Germinal center (tissue), 1 donor: ENCODE measurements at places on chromosomes 2 and 18.

DNA sequence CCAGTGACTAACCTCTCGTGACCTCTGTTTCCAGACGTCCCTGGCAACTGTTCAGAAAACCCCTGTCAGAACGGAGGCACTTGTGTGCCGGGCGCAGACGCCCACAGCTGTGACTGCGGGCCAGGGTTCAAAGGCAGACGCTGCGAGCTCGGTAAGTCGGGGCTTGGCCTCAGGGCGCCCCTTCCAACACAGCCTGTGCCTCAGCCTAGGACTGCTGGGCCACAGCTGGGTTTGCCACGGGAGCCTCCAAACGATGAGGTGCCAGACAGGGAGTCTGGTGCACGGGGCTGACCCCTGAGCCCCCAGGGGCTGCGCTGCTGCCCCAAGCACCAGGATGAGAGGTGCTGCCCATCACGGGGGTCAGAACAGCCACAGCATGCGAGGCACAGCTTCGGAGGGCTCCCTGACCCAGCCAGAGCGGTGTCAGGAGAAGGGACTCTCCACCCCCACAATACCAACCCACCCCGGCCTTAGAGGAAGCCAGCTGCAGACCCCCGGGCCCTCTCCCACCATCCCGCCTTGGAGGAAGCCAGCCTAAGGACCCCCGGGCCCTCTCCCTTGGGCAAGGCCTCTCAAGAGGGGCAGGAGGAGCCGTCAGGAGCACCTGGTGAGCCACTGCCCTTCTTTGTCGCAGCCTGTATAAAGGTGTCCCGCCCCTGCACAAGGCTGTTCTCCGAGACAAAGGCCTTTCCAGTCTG, 20.3 kb downstream of the MTERF4 start:
- no peak for DNase-seq

GRCh38 chr18:22871809-22872525, 61.2 kb upstream of the RBBP8 start:
- DNase-seq, result no peak

DNA sequence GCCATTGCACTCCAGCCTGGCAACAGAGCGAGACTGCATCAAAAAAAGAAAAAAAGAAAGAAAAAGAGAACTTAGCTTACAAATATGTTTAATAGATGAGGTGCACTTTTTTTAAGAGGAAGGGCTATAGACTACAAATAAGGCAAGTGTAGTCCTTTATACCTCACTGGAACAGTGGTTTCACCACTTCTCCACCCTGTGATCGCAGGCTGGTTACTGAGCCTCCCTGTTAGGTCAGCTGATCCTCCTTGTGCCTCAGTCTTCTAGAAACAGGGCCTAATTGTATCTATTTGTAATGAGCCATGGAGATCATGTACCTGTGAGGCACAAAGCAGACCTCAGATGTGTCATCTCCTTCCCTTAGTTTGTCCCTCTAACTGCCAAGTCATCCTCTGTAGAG, 4.5 kb downstream of the CXCR2 start:
- no peak for DNase-seq

DNA sequence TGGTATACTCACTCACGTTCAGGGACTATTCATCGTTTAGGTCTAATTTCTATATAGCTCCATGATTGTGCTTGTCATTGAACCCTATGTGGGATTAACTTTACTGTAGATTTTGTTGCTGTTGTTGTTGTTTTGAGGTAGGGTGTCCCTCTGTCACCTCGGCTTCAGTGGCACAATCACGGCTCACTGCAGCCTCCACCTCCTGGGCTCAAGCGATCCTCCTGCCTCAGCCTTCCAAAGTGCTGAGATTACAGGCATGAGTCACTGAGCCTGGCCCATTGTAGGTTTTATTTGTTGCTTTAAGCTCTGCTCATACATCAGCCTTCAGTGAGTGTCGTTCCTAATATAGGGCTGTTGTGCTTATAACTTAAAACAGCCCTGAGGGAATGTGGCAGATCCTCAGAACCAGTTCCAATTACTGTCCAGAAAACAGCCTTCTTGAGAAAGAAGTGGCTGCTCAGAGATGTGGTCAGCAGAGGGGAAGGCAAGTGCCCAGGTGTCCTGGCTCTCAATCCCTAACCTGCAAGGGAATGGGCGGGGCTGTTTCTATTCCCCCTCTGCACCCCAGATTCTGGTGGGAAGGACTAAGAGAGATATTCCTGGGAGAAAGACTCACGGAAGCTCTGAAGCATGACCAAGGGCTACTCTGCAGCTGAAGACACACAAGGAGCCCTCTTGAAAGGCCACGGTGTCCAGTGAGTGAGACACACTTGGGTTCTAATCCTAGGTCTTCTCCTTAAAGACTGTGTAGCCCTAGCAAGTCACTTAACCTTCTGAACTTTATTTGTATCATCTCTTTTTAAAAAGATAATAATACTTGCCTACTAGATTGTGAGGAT, 79.6 kb upstream of the LCLAT1 start:
- DNase-seq, result no peak

GRCh38 chr18:57205641-57206040, 58.8 kb downstream of the BOD1L2 start:
- no peak for DNase-seq

DNA sequence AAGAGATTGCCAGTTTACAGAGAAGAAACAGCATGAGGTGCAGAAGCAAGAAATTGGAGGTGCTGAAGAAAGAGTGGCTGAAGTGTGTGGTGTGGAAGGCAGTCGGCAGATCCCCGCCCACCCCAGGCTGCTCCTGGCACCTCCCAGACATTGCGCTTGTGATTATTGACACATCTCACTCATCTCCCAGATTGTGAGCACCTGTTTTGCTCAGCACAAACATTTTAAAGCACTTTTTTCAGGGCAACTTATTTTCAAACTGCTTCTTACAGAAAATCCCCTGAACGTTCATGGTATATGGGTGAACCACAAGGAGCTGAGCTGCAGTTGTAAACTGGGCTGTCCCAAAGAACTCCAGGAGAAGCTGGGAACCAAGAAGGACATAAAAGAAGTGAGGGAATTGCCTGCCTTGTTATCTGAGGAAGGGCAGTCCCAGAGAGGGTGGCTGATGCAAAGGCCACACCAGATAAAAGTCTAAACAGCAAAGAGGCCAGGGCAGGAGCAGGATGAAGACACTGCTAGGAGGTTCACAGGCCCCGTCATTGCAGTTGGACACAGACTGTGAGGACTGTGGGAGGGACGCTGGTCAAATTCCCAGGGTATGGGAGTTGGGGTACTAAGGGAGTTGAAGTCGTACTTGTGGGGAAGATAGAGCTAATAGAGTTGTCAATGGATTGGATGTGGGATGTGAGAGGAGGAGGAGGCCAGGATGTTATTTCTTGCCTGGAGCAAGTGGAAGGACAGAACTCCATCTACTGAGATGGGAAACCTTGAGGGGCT, 65.1 kb downstream of the INPP4A start:
- DNase-seq, result no peak

DNA sequence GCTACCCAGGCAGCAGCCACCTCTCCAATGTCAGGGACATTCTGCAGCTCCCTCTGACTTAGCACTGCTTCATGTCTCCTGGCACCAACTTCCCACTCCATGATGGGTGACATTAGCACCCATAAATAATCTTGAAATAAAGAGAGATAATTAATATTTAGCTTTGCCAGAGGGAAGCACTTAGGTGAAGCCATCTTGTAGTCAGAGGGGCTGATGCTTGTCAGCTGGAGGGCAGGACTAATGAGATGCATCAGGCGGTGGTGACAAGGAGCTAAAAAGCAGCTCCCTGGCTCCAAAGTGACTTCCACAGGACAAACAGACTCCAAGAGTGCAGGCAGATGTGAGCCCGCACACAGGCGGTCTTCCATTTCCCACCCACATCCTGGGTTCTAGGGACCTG, 153.0 kb upstream of the ID2 start:
- DNase-seq, result no peak
